ENCODE measurements at places on chromosomes 3 and 15.
A peak's percentile ranks its signal among the peaks of the same experiment; 100 is the strongest.

GRCh38 chr15:96858694-96859093 is 528.2 kb downstream of the NR2F2 start:
- DNase-seq = no peak

DNA sequence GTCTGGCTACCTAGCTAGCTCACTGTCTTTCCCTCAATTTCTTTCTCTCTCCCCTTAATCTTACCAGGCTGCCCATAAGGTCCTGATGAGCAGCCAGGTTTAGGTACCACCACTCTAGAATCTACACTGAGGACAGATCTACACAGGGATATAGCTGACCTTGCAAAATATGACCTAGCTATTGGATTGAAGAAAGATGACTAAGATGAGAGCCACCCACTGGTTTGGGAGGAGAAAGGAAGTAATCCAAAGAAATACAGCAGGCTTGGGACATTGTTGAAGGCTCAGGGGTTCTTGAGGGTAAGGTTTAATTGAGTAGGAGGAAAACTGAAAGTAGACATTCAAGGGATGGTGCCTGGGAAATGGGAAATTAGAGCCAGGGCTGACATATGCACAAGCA is 142.0 kb upstream of the TMC3 start:
- DNase-seq = no peak

DNA sequence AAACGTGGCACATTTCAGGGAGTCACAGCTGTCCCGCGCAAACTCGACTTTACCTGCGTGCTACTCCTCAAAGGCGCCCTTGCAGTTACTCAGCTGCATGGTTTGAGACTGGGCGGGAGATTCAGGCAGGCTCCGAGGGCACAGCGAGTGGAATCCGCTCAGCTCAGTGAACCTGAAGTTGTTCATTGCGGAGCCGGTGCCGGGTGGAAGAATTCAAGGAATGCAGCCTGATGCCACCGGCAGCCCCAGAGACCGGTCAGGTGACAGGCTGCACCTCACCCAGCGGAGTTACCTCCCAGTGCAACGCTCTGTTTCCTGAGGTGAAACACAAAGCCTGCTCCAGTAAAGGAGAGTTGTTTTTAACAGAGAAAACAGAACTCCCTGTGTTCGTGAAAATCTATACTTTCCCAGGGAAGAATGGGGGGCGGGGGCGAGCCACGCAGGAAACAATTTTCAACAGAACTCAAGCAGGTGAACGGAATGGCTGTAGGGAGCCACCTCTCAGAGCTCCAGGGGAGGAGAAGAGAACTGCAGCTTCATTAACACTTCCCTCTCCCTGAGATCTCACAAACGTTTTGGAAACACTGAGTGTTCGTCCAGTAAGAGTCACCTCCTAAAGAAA is 3.8 kb downstream of the VEPH1 start:
- no peak for DNase-seq

- no peak for DNase-seq
Measured at GRCh38 chr3:181728470-181729340, 17.0 kb downstream of the SOX2 start.

DNA sequence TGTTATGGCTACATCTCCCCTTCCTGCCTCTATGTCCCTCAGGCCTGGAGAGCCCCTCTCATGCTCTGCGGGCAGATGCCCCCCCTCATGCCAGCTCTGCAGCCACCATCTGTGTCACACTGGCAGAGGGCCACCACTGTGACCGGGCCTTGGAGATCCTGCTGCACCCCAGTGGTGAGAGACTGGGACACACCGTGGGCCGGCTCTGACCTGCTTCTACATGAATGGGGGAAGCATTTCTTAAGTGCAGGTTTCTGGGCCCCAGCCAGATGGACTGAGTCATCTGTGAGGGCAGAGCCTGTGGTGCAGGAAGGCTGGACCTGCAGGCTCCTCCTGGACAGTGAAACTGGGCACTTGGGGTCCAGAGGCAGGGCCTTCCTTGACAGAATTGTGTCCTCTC is 4.8 kb downstream of the VWA5B2 start:
- DNase-seq = peak; percentile 35

GRCh38 chr3:126998728-126999127 is 15.8 kb downstream of the PLXNA1 start:
- no peak for DNase-seq

DNA sequence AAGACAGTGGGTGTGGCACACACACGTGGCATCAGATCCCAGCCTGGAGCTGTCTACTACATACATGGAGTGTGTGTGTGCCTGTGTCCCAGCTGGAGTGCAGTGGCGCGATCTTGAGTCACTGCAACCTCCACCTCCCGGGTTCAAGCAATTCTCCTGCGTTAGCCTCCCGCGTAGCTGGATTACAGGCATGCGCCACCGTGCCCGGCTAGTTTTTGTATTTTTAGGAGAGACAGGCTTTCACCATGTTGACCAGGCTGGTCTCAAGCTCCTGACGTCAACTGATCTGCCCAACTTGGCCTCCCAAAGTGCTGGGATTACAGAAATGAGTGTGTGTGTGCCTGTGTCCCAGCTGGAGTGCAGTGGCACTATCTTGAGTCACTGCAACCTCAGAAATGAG is 108.8 kb downstream of the IL12A start:
- no peak for DNase-seq

GRCh38 chr15:89858661-89859458 is 34.9 kb downstream of the AP3S2 start:
- DNase-seq = no peak

- DNase-seq = peak; percentile 80
Measured at GRCh38 chr3:179260949-179261765, 10.2 kb upstream of the KCNMB3 start.

DNA sequence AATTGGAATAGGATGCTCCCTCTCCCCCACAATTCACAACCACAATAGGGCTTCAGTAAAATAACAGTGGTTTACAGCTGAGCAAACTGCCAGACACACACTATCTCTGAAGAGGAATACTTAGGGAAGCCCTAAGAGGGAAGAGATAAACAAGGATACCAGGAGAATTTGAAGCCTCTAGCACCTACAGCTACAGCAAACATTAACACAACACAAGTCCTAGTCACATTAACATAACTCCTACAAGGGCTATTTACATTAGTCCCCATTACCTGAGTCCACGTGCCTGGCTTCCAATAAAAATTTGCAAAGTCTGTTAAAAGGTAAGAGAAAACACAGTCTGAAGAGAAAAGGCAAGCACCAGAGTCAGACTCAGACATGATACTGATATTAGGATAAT is 346.9 kb upstream of the CDIN1 start:
- no peak for DNase-seq

DNA sequence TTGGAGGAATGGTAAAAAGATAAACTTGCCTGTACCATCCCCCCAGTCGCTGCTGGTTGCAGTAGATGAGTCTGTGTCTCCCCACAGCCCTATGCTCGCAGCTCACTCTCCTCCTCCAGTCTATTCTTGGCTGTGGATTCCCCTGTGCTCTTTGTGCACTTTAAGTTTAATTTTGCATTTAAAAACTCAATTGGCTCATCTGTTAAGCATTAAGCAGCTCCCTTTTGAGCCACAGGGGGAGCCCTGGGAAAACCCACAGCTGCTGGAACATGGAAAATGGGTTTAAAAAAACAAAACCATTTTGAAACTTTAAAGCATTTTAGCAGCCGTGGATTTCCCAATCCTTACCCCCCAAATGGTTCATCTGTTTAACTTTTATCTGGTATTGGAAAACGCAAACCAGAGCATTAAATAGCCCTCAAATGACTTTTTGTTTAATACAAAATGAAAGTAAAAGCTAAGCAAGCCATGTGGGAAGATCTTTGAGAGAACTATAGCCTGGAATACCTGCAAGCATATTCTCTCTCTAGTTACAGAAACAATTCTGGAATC is 536.9 kb downstream of the ZIC1 start:
- peak; percentile 13 for DNase-seq

GRCh38 chr3:139016430-139017048 is 4.2 kb downstream of the PRR23B start:
- no peak for DNase-seq

- DNase-seq = no peak
Measured at GRCh38 chr15:81475926-81476325, 101.9 kb upstream of the TMC3 start.

GRCh38 chr3:182818296-182818978 is 25.1 kb downstream of the ATP11B start:
- no peak for DNase-seq

GRCh38 chr3:146322216-146322817 is 71.4 kb upstream of the PLSCR4 start:
- DNase-seq = no peak

DNA sequence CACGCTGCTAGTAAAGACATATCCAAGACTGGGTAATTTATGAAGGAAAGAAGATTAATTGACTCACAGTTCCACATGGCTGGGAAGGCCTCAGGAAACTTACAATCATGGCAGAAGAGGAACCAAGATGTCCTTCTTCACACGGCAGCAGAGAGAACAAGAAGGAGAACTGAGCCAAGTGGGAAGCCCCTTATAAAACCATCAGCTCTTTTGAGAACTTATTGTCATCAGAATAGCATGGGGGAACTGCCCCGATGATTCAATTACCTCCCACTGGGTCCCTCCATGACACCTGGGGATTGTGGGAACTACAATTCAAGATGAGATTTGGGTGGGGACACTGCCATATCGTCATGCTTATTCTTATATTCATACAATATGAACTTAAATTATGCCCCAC is 49.0 kb downstream of the DUT start:
- no peak for DNase-seq

DNA sequence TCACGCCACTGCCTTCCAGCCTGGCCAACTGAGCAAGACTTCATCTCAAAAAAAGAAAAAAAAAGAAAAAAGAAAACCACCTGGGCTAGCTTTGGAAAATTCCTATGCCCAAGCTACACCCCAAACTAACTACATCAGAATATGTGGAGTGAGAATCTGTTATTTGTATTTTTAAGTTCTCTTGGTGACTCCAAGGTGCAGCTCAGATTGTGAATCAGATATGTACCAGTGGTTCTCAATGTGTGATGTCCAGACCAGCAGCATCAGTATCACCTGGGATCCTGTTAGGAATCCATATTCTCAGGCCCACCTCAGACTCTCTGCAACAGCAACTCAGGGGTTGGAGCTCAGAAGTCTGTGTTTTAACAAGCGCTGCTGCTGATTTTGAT is 376.8 kb downstream of the EDEM1 start:
- no peak for DNase-seq

- DNase-seq = no peak
Measured at GRCh38 chr15:41801850-41802455, 25.9 kb upstream of the JMJD7 start.

DNA sequence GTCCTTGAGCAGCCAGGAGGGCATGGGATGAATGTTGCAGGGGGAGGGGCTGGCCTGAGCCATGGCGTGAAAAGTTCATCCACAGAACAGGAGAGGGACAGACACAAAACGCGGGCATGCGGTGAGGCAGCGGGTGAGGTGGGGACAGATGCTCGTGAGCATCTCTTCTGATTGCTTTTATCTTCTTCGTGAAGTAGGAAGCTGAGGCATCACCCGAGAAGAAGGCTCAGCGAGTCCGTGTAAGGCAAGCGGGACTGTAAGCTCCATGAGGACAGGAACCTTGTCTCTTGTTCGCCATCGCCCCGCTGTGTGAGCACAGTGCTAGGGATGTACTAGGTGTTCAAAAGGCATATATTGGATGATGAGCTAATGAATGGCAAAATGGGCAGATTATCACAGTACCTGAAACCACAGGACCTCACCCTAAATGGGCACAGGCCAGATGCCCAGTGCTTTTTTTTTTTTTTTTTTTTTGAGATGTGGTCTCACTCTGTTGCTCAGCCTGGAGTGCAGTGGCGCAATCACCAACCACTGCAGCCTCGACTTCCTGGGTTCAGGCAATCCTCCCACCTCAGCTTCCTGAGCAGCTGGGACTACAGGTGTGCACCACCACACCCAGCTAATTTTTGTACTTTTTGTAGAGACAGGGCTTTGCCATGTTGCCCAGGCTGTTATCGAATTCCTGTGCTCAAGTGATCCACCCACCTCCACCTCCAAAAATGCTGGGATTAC is 46.8 kb downstream of the CPN2 start:
- DNase-seq = peak; percentile 75

- no peak for DNase-seq
Measured at GRCh38 chr15:33565094-33565493, 254.3 kb downstream of the RYR3 start.

DNA sequence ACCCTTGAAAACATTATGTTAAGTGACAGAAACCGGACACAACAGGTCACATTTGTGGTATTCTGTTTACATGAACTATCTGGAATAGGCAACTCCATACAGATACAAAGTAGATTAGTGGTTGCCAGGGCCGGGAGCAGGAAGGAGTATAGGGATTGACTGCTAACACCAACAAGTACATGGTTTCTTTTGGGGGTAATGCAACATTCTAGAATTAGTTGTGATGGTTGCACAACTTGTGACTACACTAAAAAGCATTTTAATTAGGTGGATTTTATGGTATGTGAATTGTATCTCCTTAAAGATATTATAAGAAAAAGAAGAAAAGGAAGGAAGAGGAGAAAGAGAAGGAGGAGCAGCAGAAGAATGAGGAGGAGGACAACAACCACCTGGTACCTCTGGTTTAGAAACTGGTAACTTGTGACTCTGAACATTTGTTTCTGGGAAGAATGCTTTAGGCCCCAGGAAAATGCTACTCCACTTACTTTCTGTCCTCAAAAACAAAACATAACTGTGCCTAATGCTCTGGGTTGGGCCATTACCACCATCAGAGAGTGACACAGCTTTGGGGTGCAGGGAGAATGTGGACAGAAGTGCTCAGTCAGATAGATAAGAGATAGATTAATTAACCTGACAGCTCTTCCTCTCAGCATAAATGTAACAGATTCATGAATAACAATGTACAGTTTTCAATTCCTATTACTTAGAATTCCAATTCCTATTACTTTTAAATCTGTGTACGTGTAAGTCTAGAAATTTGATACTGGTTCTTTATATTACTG is 20.3 kb downstream of the SETMAR start:
- DNase-seq = no peak

- peak; percentile 19 for DNase-seq
Measured at GRCh38 chr15:58459560-58459959, 27.8 kb downstream of the LIPC start.

GRCh38 chr3:125115640-125116039 is 59.8 kb upstream of the HEG1 start:
- DNase-seq = no peak

- DNase-seq = no peak
Measured at GRCh38 chr3:19346759-19347158, 198.4 kb downstream of the KCNH8 start.

GRCh38 chr15:63357061-63357460 is 24.6 kb downstream of the CA12 start:
- DNase-seq = no peak

DNA sequence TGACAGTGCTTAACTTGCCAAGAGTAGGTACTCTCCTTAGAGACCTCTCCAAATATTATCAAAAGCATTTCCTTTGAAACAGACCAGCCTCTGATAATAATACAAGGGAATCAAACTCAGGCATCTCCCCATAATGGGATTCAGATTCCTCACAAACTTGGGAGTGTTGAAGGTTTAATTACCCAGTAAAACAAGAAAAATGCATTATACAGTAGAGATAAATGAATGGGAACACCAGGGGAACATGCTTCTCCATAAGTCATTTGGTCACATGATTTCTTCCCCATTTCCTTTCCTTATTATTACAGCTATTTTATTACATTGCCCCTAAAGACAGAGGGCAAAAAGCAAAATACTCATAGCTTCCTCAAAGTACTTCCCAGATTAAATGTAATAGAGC is 325.0 kb upstream of the CDIN1 start:
- no peak for DNase-seq
